ENCODE measurements at places on chromosomes 7 and 10.

GRCh38 chr10:28503114-28503513 lies 29.8 kb upstream of the WAC start:
- no peak for DNase-seq

DNA sequence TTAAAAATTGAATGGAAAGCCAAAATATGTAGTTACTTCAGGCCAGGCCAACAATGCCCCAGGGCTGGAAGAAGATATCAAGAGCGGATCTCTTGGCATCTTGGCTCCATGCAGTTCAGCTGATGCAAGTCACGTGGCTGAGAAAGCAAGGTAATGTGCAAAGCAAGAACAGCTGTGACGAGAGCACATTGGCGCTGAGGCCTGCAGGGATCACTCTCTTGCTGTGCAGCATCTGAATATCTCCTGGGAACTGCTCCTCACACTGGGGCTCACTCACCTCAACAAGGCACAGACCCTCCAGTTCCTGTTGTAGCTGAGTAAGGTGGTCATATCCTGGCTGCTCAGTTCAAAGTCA lies 14.0 kb downstream of the AKR1B1 start:
- no peak for DNase-seq

DNA sequence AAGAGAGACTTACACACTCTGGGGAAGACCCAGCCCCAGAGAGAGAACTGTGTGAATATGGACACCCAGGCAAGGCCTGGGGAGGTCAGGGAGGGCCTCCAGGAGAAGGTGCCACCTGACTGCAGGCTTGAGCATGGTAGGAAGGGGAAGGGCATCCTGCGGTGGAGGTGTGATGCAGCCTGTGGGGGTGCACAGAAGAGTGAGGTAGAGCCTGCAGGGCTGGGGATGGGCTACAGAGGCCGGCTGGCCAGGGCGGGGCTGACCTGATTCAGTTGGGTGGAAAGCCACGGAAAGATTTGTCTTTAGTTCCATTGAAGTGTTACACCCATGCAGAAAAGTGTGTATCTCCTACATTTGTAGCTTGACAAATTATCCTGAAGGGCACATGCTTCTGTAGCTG lies 47.6 kb downstream of the ZMIZ1 start:
- no peak for DNase-seq

GRCh38 chr10:42594246-42594650 lies 44.1 kb downstream of the ZNF33B start:
- DNase-seq = no peak

DNA sequence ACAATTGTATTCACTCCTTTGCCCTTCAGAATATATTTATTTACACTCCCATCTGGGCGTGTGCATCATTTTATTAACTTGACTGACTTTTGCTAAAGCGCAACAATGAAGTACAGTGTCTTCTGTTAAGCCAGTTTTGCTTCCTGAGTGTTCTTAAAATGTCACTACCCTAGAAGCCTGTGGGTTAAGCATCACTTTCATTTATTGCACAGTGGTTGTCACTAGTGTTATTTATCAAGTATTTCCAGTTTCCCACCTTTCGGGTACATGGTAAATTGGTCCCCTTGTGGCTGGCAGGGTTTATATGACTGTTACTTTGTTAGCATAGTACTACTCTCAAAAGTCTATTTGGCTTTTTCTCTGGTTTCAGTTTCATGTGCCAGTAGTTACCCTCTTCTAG lies 3.3 kb downstream of the HILPDA start:
- no peak for DNase-seq

GRCh38 chr7:125814100-125814499 lies 884.5 kb upstream of the POT1 start:
- no peak for DNase-seq

DNA sequence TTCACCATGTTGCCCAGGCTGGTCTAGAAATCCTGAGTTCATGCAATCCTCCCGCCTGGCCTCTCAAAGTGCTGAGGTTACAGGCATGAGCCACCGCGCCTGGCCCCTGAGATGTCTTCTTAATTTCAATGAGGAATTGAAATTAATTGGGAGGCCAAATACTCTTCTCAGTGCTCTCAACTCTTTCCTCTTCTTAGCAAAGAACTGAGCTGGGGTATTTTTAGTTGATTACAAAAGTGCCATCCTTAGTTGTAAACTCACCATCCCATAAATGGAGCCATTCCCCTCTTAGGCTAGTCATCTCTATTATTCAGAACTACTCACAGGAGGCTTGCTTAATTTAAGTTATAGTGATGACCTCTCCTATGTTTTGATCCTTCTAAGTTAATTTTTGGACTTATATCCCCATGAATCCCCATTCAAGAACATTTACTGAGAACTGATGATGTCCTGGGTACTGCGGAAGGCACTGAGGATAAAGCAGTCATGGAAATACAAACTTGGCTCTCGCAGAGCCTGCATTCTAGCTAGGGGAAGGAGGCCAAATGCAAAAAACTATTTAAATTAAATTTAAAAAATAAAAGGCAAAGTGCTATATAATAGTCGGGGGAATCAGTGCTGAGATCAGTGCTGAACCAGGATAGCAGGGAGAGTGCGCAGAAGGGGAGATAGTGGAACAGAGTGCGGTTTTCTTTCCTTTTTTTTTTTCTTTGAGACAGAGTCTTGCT lies 145.3 kb downstream of the SFMBT2 start:
- DNase-seq = no peak

DNA sequence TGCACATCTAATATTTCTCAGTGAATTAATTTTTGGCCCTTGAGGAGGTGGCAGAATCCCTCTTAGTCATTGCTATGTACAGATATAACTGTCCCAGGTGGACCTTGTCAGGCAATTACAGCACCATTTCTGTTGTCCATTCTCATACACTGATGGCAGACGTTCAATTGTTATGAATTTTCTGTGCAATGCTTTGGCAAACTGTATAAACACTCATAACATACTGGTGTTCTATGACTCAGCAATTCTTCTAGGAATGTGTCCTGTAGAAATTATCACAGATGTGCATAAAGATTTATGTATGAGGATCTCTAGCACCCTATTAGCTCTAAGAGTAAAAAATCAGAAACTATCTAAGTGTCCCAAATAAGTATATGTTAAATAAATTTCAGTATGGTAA lies 80.8 kb downstream of the DNAJB9 start:
- no peak for DNase-seq

- DNase-seq = no peak
These were observed 310.2 kb downstream of the TNS3 start for GRCh38 chr7:47271749-47272148.

- DNase-seq = no peak
These were observed 161.2 kb upstream of the WDR11 start for GRCh38 chr10:120689777-120690529.

GRCh38 chr7:78673272-78673671 lies 780.2 kb downstream of the MAGI2 start:
- no peak for DNase-seq

- no peak for DNase-seq
These were observed 14.8 kb upstream of the CFAP46 start for GRCh38 chr10:132957131-132957530.

DNA sequence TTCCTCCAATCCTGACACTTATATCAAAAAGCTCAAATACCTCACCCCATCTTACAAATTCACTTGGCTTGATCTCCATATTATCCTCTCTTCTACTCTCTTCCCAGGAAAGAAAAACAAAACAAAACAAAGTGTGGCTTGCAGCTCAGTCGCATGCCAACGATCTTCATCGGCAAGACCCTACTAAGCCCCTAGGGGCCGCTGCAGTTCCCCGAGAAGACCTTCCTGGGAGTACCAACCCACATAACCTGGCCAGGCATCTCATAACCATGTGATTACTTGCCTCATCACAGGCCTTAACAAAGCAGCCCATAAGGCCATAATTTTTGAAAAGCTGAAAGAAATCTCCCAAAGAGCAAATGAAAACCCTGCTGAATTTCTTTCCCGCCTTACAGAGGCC lies 103.7 kb downstream of the ZNF92 start:
- peak; percentile 21 for DNase-seq

- DNase-seq = no peak
These were observed 51.6 kb upstream of the RPA3 start for GRCh38 chr7:7769710-7770627.

DNA sequence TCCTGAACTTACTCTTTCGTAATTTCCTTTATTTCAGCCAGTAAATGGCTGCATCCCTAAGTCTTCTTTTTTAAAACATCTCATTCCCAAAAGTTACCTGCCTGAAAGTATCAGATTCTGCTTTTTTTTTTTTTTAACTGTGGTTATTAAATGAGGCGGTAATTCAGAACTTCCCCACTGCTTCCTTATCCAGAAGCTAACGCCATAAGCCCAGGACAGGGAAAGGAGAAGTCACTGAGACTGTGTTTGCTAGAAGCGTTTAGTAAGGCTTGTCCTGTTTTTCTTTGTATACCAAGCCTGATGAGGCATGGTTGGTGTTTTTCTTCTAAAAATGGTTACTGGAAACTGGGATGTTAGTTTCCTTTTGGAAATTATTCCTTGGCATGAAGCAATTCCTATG lies 197.8 kb downstream of the CELF2 start:
- DNase-seq = no peak

DNA sequence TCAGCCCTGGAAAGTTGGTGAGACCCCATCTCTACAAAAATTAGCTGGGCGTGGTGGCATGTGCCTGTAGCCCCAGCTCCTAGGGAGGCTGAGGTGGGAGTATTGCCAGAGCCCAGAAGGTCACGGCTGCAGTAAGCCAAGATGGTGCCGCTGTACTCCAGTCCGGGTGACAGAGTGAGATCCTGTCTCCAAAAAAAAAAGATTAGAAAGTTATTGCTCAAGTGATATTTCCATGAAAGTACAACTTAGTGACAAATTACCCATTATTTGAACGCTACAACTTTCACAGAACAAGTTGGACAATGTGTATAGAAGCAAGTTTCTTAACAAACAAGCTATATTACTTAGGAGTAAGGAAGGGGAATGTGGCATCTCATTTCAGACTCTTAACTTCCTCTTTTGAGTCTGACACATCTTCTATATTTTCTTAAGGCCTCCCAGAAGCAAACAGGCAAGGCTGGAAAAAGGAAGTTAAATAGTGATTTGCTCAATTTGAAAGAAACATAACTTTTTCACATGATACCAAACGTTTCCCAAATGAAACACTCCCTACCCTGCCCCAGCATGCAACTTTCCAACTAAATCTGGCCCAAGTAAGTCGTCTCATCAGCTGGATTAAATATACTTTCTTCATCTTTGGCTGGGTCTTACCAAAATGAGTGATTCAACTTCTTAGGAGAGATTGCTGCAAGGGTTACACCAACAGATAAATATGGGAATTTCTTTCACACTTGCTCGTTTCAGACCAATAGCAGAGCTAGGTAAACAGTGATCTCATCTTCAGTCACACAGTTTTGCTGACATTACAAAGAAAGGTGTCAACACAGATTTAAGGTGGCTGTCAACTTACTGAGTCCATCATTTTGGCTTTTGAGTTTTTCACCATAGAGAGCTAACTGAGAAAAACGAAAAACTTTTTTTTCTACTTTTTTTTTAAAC lies 66.3 kb upstream of the KLF6 start:
- peak; percentile 55 for DNase-seq

GRCh38 chr10:99443500-99443899 lies 13.1 kb upstream of the GOT1 start:
- DNase-seq = no peak

DNA sequence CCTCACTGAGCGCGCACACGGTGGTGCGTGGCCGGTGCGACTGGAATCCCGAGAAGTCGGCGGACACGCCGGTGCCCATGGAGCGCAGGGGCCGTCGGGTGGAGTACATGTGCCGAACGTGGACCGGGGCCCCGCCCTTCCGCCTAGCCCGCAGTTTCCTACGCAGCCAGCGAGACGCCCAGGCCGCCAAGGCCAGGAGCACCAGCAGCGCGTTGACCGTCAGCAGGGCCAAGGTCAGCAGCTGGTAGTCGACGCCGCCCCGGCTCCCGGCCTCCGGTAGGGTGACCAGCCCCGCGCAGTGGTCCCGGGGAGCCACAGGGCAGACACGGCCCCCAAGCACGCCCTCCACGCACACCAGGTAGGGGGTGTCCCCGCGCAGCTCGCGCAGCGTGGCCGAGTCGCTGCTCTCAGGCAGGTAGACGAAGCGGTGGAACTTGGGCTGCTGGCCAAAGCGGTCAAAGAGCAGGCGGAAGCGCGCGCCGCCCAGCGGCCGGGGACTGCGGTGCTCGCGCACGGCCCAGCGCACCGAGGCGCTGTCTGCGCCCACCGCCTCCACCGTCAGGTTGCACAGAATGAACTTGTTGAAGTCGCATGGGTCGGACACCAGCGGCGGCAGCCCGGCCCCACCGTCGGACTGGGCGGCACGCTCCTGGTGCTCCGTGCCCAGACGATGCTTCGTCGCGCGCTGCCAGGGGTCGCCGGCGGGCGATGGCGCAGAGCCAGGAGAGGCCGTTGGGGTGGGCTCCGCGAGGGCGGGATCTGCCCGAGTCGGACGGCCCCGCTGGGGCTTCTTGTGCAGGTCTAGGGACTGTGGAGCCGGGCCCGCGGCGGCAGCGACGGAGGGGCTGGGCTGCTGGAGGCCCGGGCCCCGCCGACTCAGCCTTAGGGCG lies 2.2 kb downstream of the TRIL start:
- DNase-seq = peak; percentile 53

DNA sequence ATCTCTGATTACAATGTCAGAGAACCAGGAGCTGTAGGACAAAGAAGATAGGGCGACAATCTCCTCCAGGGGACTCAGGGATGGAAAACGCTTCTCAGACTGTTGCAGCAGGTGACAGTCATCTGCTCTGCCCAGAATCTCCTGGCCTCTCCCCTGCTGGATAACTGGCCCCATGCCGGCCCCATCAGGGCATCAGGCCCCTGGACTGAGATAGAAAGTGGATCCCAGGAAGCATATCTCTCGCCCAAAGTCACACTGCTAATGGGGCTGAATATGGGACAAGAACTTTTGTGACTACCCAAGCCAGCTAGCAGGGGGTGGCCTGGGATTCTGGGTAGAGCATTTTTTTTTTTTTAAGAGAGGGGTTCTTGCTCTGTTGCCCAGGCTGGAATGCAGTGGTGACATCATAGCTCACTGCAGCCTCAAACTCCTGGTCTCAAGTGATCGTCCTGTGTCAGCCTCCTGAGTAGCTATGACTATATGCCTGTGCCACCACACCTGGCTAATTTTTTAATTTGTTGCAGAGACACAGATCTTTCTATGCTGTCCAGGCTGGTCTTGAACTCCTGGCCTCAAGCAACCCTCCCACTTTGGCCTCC lies 20.5 kb upstream of the MLXIPL start:
- DNase-seq = no peak

GRCh38 chr10:119073584-119073983 lies 7.0 kb downstream of the EIF3A start:
- DNase-seq = no peak

GRCh38 chr7:82445271-82445670 lies 1.7 kb upstream of the CACNA2D1 start:
- DNase-seq = no peak

DNA sequence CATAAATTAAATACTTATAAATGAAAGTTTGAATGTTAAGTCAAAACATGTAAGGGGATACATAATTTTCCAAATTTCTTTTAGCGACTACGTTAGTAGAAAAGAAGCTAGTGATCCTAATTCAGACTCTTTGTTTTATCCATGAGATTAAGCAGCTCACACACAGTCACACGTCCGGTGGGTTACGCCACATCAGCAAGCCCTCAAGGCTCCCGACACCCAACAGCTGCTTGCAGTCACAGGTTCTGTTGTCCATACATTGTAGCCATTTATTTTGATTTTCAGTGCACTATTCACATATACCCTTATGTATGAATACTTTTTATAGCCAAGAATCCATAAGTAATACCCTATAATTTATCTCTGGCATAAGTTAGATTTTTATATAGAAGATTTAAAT lies 39.5 kb downstream of the XRCC2 start:
- no peak for DNase-seq
